Occipital lobe (tissue), 3 donors: ENCODE measurements at places on chromosomes 12 and 14. TPM values are rescaled to one million over a fixed set of nuclear protein-coding genes. Genes with fewer than 3 reads are reported as not detected.
A peak's percentile ranks its signal among the peaks of the same experiment; 100 is the strongest.

- DNase-seq: no peak
Observed at GRCh38 chr14:99603471-99604277, at the start of gene CCDC85C. TSS of gene CCDC85C (minus strand) at chr14:99604207. CDS start at chr14:99603959, 248 bp downstream.

Gene DUSP16
- total RNA-seq: 10.0 TPM

GRCh38 chr12:27094726-27095125, 12.3 kb upstream of the C12orf71 start:
- DNase-seq: no peak

Gene PLEKHD1
- 0.16 TPM for total RNA-seq

Gene SLC4A8
- total RNA-seq: 31.8 TPM

Gene TAS2R50
- 12.6 TPM for total RNA-seq

Gene FOXN3
- 36.8 TPM for total RNA-seq

GRCh38 chr12:118358612-118359540, 13.8 kb downstream of the TAOK3 start:
- no peak for DNase-seq

DNA sequence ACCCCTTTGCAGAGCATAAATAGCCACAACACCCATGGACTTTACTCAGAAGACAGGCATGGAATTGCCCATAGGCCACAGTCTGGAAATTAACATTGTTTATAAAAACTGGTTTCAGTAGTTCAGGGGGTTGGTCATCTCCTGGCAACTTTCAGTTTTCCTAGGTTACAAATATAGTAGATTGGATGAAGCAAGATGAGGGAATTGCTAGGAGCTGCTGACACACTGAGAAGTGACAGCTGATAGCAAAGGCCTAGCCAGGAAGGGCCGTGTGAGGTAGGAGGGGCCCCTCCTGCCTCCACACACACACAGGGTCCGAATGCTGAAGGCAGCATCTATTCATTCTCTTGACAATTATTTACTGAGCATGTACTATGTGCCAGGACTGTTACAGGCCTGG, 8.3 kb downstream of the GALNT16 start:
- no peak for DNase-seq

- peak; percentile 61 for DNase-seq
Observed at GRCh38 chr12:4960030-4960429, 50.3 kb downstream of the KCNA1 start.

DNA sequence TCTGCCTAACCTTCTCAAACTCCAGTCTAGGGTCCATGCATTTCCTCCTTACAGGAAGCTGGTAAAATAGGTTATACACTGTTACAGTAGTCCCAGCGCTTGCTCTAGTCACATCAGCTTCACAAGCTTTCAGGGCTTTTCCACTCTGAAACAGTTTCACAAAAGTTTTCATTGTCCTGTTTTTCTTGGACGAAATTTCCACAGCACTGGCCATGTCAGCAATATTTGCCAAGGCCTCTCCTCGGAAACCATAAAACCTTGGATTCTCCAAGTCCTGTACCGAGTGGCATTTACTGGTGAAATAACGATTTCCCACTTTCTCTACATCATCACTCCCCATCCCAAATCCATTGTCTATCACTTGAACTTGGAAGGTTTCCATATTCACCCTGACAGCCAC, 2.1 kb downstream of the MLH3 start:
- DNase-seq: no peak

- DNase-seq: no peak
Observed at GRCh38 chr12:100942984-100943749, 148.6 kb downstream of the ANO4 start.

DNA sequence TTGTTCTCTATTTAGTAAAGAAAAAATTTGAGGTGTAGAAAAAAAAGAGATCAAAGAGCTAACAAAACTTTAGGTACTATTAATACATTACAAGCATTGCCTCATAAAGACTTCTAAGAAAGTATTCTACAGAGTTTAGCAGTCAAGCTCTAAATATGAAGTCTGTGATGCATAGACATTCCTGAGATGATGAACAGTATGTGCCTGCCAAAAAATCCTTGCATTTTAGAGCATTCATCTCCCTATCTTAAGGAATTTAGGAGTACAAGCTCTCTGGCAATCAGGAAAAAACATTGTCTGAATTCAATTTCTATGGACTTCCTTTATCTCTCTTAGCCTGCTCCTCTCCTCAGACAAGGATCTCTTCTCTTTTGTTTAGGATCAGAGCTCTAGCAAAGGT, 202.6 kb upstream of the LRFN5 start:
- no peak for DNase-seq

DNA sequence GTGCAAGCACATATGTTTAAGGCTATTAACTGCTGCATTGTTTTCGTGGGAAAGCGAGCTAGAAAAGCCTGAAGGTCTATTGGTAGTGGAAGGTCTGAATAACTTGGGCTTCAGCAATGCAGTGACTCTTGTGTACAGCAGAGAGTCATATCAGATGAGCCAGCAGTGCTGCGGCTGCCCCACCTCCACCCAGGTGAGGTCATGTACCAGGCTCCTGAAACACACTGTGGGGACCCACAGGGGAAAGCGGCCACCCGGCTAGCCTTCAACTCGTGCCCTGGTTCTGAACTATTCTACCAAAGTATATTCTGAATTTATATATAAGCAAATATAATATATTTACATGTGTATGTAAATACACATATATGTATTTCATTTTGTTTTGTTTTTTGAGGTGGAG, 12.7 kb upstream of the RAN start:
- DNase-seq: no peak

Gene ARHGEF40
- 15.9 TPM for total RNA-seq

Gene KLRK1
- not detected for total RNA-seq

DNA sequence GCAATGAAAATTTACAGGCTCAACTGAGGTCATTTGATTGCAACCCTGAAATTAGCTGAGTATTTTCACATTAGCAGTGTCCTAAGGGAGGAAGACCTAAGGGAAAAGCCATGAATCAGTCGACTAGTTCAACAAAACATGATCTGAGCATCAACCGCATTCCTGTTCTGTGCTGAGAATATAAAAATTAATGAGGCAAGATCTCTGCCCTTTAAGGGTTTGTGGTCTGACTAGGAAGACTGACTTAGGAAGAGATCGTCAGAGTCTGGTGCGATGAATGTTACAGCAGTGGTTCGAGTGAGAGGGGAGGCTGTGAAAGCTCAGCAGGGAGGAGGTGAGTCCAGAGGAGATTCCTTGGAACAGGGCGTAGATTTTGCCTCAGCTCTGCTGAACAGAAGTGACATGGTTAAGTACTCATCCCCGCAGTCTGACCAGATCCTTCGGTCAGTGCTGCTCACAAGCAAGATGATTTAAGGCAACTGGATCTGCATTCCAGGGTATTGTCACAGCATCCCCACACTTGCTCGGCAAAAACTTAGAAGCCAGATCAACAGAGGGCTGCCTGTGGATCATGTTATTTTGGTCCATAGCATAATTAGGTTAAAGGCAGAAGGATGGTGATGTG, 49.6 kb downstream of the BMAL2 start:
- DNase-seq: no peak

GRCh38 chr14:39784461-39784860, 352.2 kb upstream of the FBXO33 start:
- no peak for DNase-seq

DNA sequence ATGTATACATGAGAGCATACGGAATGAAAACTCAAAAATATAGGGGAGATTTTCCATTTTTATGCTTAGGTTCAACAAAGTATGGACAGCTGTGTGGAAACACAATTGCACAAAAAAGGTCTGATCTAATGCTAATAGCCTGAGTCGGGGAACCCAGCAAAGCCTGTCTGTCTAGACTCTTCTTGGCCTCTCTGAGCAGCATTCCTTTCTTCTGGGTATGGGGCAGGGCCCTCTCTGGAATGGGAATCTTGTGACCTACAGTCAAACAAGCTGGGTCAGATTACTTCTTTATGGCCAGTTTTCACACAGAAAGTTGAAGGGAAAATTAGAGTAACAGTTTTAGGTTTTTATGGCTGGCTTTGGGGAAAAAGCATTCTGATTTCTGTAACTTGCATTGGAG, 534.0 kb upstream of the LMO3 start:
- no peak for DNase-seq

- no peak for DNase-seq
Observed at GRCh38 chr12:51401020-51401419, 9.8 kb upstream of the GALNT6 start.

Gene TCL1A
- total RNA-seq: 0.31 TPM

GRCh38 chr14:100851946-100852620, 26.2 kb downstream of the MEG3 start:
- no peak for DNase-seq

GRCh38 chr12:30437044-30437443, 258.6 kb downstream of the IPO8 start:
- DNase-seq: no peak

Gene RAD9B
- 0.94 TPM for total RNA-seq

Gene PAX9
- total RNA-seq: under 0.01 TPM

GRCh38 chr14:100717386-100717785, 9.3 kb upstream of the DLK1 start:
- DNase-seq: no peak

Gene ADAM21
- 0.16 TPM for total RNA-seq

DNA sequence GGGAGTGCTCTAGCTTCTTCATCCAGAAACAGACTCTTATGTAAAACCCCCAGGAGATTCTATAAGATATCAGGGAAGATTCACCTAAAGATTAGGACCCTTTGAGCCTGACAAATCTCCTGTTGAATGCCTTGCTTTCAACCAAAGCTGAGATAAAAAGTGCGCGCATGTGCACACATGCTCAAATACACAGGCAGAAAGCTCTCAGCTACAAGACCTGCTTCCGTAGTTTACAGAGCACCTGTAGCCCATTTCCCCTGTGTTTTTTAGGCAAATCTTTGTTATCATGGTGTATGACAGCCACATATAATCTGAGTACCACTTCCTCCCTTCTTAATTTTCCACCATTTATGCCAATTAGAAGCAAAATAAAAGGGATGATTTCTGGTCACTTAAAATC, 866.9 kb downstream of the NRXN3 start:
- no peak for DNase-seq

DNA sequence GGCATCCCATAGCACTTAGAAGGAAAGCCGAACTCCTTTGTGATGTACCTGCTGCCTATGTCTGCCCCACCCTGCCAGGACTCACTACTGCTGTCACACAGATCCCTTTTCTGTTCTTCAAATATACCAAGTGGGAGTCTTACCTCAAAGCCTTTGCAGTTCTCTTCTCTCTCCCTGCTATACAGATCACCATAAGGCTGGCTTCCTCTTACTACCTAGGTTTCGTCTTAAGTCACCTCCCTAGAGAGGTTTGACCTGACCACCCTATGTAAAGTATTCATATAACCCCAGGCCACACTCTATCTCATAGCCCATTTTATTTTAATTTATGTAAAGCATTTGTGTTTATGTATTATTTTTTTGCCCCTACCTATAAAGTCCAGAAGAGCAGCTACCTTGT, 117.6 kb downstream of the CRADD start:
- no peak for DNase-seq

DNA sequence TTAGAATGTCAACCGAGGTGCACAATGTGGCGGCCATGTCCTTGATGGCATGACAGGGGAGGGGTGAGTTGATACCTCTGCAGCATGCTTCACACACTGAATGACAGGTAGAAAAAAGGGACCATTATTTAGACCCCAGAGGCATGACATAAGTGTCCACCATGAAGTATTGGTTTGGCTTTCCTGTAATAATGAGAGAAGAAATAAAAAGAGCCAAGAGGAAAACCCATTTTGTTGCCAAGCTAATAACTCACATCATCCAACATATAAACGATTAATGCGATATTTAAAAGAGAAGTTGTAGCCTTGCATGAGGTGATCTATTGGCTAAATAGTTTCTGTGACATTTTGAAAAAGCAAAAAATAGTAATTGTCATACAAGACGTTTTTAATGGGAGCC, 343.4 kb downstream of the LRIG3 start:
- DNase-seq: no peak

DNA sequence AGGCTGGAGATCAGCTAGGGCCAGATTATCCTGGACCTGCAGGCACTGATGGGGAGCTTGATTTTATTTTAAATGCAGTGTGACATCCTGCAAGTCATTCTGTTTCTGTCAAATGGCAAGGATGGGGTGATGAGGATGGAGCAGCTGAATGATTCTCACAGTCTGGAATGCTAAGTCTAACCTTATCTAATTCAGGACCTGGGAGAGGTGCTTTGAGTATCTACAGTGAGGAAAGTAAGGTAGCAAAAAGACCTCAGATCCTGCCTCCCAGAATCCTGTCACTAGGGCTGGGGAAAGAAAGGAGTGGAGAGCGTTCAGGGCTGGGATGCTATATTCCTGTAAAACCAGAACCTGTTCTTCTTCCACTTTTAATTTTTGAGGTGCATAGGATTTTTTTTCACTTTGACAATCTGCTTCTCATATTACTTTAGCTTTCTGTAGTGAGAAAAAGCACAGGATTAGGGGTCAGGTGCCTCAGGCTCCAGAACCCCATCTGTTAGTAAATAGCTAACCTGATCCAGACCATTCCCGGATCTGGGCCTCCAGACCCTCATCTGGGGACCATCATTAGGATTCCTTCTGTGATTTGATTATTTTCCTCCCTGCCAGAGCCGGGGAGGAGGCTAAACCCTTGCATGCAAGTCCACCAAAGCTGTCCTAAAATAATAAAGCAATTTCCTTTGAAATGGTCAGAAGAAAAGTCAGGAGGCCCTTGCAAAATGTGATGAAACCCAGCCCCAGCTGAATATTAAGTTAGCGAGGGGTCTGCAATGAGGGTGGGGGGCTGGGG, 54.7 kb downstream of the ASCL1 start:
- DNase-seq: no peak

- no peak for DNase-seq
Observed at GRCh38 chr14:56918849-56919574, 108.7 kb upstream of the OTX2 start.

GRCh38 chr12:131353826-131354225, 357.1 kb upstream of the SFSWAP start:
- DNase-seq: no peak

- DNase-seq: no peak
Observed at GRCh38 chr12:18207266-18207665, 54.1 kb upstream of the PIK3C2G start.

DNA sequence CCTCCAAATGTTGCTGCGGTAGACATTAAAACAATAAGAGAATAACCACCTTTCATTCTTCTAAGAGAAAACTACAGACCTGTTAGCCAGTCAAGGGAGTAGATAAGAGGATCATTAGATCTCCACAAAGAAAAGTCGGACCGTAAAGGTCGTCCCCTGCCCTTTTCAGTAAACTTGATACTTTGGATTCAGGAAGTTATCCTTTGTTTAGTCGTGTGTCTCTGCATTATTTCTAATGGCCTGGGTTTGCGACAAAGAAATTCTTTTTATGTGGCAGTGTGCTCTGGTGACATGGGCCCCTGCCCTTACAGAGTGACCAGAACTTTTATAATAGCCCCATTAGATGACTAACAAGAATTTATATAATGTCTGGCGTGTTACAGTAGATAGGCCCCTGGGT, 44.6 kb upstream of the EVL start:
- no peak for DNase-seq

DNA sequence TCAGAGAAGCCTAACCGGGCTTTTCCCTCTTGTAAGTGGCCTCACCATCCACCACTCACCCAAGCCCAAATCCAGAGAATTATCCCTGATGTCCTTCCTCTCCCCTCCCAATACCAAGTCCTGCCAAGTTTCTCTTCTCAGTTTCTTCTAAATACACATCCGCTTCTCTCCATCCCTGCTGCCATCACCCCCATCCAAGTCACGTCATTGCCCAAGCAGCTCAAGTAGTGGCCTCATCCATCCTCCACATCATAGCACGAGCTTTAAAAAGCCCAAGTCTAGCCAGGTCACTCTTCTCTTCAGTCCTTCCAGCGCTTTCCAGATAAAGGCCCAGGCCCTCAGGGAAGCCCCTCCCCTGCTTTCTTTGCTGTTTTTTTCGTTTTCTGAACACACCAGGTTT, 25.4 kb downstream of the IL31 start:
- no peak for DNase-seq
